ENCODE measurements at places on chromosomes 12 and 14.
A peak's percentile ranks its signal among the peaks of the same experiment; 100 is the strongest.

DNA sequence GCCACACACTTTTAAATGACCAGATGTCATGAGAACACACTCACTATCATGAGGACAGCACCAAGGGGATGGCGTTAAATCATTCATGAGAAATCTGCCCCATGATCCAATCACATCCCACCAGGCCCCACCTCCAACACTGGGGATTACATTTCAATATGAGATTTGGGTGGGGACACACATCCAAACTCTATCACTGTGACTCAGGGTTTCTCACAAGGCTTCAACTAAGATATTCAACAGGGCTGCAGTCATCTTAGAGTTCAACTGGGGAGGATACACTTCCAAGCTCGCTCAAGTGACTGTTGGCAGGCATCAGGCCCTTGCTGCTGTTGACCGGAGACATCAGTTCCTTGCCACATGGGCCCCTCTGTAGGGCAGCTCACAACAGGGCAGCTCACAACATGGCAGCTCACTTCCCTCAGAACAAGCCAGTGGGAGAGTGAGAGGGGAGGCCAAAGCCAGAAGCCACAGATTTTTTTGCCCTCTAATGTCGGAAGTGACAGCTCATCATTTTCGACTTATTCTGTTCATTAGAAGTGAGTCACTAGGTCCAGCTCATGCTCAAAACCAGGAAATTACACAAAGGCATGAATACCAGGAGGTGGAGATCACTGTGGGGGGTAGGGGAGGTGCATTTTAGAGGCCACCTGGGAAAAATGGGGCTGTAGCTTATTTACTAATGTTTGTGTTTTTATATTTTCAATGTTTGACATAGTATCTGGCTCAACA lies 50.8 kb upstream of the PTHLH start:
- DNase-seq = no peak

GRCh38 chr14:98371141-98371540 lies 900.9 kb downstream of the BCL11B start:
- no peak for DNase-seq

DNA sequence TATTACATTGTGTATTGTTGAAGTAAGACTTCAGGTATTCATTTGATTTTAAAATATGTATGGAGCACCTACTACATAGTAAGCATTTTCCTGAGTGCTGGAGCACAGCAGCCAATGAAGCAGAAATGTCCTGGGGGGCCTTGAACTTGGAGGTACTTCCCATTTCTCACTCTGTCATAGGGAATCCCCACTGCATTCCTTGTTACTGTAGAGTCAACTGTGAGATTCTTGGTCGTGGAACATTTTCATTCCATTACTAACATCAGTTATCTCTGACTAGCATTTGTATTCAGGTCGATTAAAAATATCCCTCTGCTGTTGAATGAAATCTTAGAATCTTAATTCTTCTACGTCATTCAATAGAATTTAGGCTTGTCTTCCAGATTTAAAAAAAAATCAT lies 66.7 kb downstream of the PDE3A start:
- DNase-seq = no peak

GRCh38 chr12:132444957-132445883 lies 44.7 kb upstream of the FBRSL1 start:
- peak; percentile 84 for DNase-seq

DNA sequence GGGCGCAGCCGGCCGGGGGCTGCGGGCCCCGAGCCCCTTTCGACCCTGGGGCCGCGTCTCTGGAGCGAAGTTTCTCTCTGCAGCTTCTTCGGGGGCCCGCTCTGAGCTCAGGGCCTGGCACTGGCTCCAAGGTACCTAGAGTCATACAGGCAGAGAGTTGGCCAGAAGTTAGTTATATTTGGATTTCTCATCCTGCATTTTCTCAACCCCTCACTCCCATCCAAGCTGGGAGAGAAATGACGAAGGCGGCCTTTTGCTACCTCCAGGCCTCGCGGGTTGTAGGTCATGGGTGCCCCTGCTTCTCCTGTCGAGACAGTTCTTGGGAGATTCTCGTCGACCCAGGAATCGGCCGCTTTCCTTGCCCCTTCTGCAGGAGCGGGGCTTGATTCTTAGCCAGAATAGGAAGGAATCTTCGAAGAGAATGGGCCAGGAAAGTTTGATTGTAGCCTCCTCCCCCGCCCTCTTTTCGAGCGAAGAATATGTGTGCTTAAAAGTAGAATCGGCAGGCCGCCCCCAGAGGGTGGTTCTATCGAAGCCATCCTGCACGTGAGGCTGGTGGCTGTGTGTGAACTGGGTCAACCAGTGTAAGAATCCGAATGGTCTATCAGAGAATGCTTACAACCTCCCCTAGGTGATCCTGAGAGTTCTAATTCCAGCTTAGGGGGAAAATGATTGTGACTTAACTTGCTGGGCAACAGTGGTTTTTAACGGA lies 785 bp downstream of the MLEC start:
- peak; percentile 52 for DNase-seq
